Neural crest cell (in vitro differentiated cells): ENCODE measurements at places on chromosomes 4 and X. TPM values are rescaled to one million over a fixed set of nuclear protein-coding genes. Genes with fewer than 3 reads are reported as not detected.

DNA sequence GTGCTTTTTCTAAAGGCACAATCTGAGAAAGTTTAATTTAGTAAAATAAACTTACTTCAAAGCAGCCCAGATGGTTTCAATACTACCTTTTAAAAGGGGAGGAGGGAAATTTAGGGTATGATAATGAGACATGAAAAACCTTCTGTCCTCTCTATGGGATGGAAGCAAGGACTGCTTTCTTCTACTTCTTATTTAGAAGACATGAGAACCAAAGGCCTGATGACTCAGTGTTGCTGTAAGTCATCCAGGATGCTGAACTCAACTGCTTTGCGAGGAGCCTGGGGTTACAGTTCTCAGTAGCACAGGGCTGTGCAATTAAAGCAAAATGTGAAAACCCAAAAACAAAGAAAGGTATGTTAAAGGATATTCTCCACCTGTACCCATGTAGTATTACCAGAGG lies 140.8 kb upstream of the EDNRA start:
- DNase-seq: no peak
- H3K36me3 ChIP-seq: no peaks in the 10 kb centered on the region
- no peak overlapping the region for H3K4me3 ChIP-seq
- no peak overlapping the region for H3K27ac ChIP-seq

- H3K4me3 ChIP-seq: no peak overlapping the region
- H3K27ac ChIP-seq: no peak overlapping the region
- H3K36me3 ChIP-seq: no peaks in the 10 kb centered on the region
- DNase-seq: no peak
- no peaks in the 10 kb centered on the region for H3K27me3 ChIP-seq
These were observed 96.6 kb downstream of the SH3KBP1 start for GRCh38 chrX:19790829-19791228.

GRCh38 chr4:55910140-55910539 lies 38.6 kb upstream of the CEP135 start:
- no peaks in the 10 kb centered on the region for H3K36me3 ChIP-seq
- no peak for DNase-seq
- no peak overlapping the region for H3K27ac ChIP-seq
- no peaks in the 10 kb centered on the region for H3K27me3 ChIP-seq

GRCh38 chr4:157781361-157781760 lies 391.5 kb downstream of the GASK1B start:
- H3K4me1 ChIP-seq: no peaks in the 10 kb centered on the region
- DNase-seq: no peak
- no peak overlapping the region for H3K4me3 ChIP-seq
- no peak overlapping the region for H3K27ac ChIP-seq

- no peaks in the 10 kb centered on the region for H3K27me3 ChIP-seq
- no peaks in the 10 kb centered on the region for H3K4me1 ChIP-seq
- H3K27ac ChIP-seq: no peak overlapping the region
These were observed 87.8 kb downstream of the GPRASP3 start for GRCh38 chrX:102808336-102808735.

DNA sequence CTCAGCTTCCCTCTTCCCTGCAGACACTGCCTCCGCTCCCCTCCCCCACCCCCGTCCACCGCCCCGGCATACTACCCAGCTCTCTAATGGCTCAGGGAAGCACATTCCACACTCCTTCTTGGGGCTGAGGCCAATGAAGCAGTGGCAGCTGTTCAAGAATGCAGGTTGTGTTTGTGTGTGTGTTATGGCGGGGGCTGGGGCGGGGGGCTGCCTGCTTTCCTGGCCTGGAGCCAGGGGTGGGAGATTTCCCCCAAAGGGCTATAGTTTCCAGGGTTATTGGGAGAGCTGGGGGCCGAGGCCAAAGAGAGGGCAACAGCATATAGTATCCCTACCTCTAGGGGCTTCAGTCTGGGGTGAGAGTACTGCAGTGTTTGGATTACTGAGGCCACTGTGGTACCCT lies 149.4 kb downstream of the EFNB1 start:
- no peaks in the 10 kb centered on the region for H3K27me3 ChIP-seq
- no peak for DNase-seq
- no peak overlapping the region for H3K27ac ChIP-seq

DNA sequence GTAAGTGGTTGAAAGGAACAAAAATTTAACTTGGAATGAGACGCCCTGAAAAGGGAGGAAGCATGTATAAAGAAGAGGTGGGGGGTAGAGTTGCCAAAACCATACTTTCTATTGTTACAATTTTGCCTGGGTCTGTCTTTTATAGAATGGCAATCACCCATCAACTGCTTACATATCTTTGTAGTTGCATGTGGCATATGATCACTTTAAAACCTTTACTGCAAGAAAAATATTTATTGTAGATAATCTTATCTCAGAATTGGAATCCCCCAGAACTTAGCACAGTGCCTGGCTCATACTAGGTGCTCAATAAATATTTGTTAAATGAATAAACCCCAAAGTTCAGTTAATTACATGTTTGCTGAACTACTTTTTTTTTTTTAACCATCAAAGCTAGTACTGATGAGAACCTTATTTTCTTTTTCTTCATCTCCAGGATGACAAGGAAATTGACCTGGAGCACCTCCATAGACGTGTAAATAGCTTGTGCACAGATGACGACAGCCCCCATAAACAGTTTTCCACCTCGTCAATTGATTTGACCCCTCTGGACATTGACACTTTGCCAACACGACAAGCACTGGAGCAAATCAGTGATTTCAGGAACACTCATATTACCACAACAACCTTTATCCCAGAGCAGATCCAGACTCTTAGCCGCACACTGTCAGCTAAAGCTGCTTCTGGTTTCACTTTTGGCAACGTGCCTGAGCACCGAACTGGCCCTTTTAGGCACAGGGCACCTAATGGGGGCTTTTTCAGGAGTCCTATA lies 56.7 kb upstream of the ATOH1 start:
- no peaks in the 10 kb centered on the region for H3K27me3 ChIP-seq
- no peaks in the 10 kb centered on the region for H3K36me3 ChIP-seq
- H3K4me1 ChIP-seq: no peaks in the 10 kb centered on the region

DNA sequence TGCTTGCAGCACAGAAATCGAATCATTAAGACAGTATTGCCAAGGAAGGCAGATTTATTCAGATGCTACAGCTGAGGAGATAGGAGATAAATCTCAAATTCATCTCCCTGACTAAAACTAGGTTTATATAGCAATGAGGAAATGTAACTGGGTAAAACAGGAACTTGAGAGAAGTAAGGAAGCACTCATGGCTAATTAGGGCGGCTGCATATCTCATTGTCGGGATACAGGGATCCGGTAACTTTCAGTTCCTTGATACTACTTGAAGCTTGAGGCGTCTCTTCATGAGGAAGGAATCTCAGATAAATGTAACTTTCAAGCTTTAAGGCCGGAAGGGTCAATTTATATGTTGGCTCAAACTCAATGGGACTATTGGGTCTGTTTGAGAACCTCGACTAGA lies 129.2 kb upstream of the WDR1 start:
- H3K27me3 ChIP-seq: peaks cover 47% of the 10 kb centered on the region
- no peak overlapping the region for H3K4me3 ChIP-seq
- DNase-seq: no peak
- no peaks in the 10 kb centered on the region for H3K4me1 ChIP-seq
- no peak overlapping the region for H3K27ac ChIP-seq

GRCh38 chr4:182975806-182976205 lies 58.6 kb upstream of the DCTD start:
- DNase-seq: no peak
- H3K27ac ChIP-seq: no peak overlapping the region
- H3K27me3 ChIP-seq: no peaks in the 10 kb centered on the region
- peaks cover 3% of the 10 kb centered on the region for H3K36me3 ChIP-seq

Gene ARAP2
- 0.93 TPM in 2 replicates for total RNA-seq

Gene DRD5
- not detected in 2 replicates for total RNA-seq

Gene PFKFB1
- 0.77 and 0.93 TPM in 2 replicates for total RNA-seq
